ENCODE measurements at places on chromosomes 3 and 15. TPM values are rescaled to one million over a fixed set of nuclear protein-coding genes. Genes with fewer than 3 reads are reported as not detected.

SLC12A1 gene
- total RNA-seq, result not detected

SERINC4 gene
- not detected for total RNA-seq

LYSMD4 gene
- total RNA-seq, result 10.1 TPM

MESP2 gene
- total RNA-seq, result not detected

DNASE1L3 gene
- 3.4 TPM for total RNA-seq

SPSB4 gene
- not detected for total RNA-seq

ZNF774 gene
- 2.3 TPM for total RNA-seq

TOPBP1 gene
- total RNA-seq, result 40.8 TPM

PCSK6 gene
- total RNA-seq, result 0.49 TPM

LMAN1L gene
- total RNA-seq, result not detected

CCDC80 gene
- 53.7 TPM for total RNA-seq

CYP19A1 gene
- not detected for total RNA-seq

MYO5A gene
- total RNA-seq, result 58.1 TPM

GOLGA8N gene
- 2.6 TPM for total RNA-seq

CELF6 gene
- not detected for total RNA-seq

TMEM158 gene
- 0.44 TPM for total RNA-seq

DYNC1LI1 gene
- 31.2 TPM for total RNA-seq

ZIC4 gene
- not detected for total RNA-seq

EXOSC7 gene
- total RNA-seq, result 62.6 TPM

NPAP1 gene
- not detected for total RNA-seq

TRIM71 gene
- total RNA-seq, result not detected

NR2E3 gene
- 0.50 TPM for total RNA-seq

STRC gene
- total RNA-seq, result not detected

CAMK2N2 gene
- not detected for total RNA-seq

HRH1 gene
- 11.9 TPM for total RNA-seq

CD200R1L gene
- not detected for total RNA-seq

CD200R1 gene
- not detected for total RNA-seq

WDR93 gene
- under 0.01 TPM for total RNA-seq
